ENCODE measurements at places on chromosomes 2 and 18. TPM values are rescaled to one million over a fixed set of nuclear protein-coding genes. Genes with fewer than 3 reads are reported as not detected.

Gene UNC80
- polyA plus RNA-seq = 0.79 TPM

Gene ALPI
- not detected for polyA plus RNA-seq

Gene DAW1
- 0.46 TPM for polyA plus RNA-seq

Gene IL1RL1
- polyA plus RNA-seq = 0.10 TPM

Gene GKN2
- not detected for polyA plus RNA-seq

Measured in left renal pelvis (tissue), 4 donors.